Suprapubic skin (tissue), 4 donors: ENCODE measurements at places on chromosomes 2 and 18.

DNA sequence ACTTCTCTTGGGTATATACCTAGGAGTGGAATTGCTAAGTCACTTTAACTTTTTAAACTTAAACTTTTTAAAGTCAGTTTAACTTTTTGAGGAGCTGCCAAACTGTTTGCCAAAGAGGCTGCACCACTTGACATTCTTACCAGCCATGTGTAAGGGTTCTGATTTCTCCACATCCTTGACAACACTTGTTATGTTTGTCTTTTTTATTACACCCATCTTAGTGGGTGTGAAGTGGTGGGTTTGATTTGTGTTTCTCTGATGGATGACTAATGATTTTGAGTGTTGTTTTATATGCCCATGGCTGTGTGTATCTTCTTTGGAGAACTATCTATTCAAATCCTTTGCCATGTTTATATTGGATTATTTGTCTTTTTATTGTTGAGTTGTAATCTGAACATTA, 13.6 kb downstream of the ASAP2 start:
- no peak for DNase-seq

DNA sequence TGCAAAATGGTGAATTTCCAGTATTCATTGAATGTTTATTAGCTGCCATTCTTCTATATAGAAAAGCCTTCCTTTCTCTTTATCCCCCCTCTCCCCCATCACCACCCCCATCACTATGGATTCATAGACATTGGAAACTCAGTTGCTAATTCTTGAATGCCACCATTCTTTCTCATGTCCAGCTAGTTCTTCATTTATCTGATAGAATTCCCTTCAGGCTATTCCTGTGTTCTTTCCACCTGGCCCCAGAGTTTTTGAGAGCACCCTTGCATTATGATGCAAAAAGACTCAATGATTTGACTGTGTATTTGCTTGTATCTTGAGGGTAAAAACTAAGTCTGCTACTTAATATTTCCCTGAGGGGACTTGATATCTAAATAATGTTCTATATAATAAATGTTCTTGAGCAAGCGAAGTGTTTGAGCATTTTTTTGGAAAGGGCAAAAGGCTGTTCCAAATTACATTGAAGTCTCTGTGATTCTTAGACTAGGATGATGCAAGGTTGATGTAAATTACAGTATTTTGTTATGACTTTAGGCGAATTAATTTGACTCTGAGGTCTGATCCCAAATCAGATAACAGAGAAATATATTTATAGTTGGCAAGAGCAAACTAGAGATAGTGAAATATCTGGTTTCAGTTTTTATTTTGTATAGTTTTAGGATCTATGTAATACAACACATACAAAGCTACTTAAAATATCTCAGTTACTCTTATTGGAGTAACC, 18.8 kb upstream of the SOS1 start:
- DNase-seq: no peak

GRCh38 chr18:12233378-12233777, 20.8 kb upstream of the CIDEA start:
- no peak for DNase-seq

DNA sequence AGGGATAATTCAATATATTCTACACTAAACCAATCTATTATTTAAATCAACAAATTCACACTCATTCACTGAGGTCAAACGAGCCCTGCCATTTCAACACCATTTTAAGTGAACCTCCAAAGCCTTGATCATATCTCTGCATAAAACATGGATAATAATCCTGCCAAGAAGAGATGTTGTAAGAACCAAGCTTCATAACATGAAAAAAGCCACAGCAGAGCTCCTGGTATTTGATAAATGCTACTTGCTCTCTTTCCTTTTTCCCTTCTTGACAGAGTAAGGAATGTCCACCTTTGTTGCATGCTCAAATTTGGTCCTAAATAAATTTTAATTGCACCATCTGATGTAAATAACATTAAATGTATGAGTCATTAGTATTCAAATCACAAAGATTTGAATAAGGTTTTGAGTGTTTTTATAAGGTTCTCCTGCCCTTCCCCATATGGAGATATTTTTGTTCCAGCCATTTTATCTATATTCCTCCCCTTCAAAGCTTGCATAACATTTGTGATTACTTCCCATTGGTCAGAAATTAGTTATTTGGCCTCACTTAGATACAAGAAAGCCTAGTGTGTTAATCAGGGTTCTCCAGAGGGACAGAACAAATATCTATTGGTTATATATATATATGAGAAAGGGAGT, 318.8 kb downstream of the RND3 start:
- no peak for DNase-seq

GRCh38 chr2:204695506-204695905, 150.2 kb downstream of the PARD3B start:
- DNase-seq: no peak

DNA sequence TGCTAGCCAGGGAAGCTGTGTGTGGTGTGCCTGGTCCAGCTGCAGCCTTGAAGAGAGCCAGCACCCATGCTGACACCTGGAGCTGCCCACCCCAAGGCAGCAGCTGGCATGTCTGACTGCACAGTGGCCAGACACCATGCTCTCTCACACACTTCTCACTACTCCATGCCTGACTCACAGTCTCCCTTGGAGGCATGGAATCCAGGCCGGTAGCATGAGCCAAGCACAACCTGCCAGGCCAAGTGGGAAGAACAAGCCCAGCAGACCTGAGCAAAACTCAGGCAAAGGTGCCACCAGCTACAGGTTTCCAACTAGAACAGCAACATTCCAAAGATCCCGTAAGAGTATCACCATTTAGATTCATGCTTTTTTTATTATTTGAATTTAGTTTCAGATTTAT, 625.3 kb upstream of the LRRTM4 start:
- DNase-seq: no peak
